ENCODE measurements at places on chromosomes 3 and 15.
A peak's percentile ranks its signal among the peaks of the same experiment; 100 is the strongest.

DNA sequence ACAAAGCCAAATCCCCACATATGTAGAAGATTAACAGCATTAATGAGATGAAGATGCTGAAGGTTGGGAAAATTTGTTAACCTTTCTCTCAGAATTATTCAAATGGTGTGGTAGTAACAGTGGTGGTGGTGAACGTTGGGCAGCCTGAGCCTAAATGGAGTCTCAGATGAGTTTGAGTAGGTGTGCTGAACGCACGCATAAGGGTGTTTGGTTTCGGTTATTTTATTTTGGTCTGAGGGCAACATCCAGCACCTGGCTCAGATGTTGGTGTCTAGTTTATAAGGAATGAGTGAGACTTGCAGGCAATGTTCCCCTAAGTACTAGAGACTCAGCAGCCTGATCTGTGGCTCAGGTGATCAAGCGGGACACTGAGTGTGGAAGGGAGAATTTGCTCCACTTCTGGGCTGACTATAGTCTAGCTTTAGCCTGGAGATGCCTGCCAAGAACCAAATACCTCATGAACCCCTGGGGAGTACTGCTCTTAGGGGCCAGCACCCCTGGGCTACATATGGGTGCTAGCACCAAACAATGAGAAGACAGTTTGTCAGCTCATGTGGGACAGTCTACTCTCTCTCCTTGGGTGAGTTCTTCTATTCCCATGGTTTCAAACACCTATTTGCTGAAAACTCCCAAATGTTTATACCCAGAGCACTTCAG lies 39.5 kb upstream of the ATP2C1 start:
- DNase-seq = no peak

DNA sequence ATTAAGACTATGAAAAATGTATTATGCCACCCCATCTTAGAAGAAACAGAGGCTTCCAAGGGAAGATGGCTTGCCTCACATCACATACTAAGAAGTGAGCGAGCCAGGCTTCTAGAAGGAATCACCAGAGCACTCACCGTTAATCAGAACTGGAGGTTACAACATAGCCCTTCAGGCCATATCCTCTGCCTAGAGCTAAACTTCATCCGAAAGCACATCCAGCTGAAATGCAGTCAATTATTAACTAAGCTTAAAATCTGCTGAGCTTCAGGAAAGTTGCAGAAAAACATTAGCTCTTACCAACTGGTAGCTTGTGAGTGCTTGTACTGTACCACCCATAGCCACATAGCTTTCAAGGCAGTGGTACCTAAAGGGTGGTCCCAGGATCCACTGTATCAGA lies 483.2 kb downstream of the TBL1XR1 start:
- no peak for DNase-seq

DNA sequence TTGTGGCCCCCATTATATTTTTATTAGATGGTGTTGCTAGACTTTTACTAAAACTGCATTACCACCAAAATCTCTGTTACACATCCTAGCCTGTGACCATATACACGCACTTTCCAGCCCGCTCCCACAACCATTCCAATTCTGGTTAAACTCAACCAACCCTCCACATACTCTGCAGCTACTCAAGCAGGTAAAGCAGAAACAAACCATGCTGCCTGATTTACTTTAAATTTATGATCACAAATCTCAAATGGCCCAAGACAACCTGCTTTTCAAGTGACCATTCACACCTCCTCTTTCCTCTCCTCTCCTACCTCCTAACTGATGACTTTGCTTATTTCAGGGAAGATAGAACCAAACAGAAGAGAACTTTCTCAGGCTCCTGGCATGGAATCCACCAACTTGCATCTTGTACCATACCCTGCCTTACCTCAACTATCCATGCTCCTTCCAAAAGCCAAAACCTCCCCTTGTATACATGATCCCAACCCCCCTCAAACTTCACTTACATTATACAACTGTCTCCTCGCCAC lies 18.5 kb downstream of the ULK4 start:
- DNase-seq = no peak

DNA sequence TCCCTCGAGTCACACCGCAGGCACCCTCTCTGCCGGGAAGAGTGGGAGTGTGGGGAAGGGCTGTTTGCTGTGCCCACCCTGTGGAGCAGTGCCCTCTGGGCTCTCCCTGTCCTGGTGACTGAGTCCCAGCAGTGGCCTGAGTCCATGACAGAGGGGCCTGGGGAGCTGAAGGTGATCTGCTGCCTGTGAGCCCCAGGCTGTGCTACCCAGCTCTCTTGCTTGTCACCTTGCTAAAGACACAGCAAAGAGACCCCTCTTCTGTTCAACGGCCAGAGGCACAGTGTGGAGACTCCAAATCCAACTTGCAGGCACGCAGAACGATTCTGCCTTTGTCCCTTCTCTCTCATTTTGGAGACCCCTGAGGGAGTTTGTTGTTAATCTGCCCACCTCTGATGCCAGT lies 232.6 kb downstream of the OPA1 start:
- peak; percentile 35 for DNase-seq

- DNase-seq = no peak
Measured at GRCh38 chr3:172159376-172159775, 120.0 kb downstream of the FNDC3B start.

DNA sequence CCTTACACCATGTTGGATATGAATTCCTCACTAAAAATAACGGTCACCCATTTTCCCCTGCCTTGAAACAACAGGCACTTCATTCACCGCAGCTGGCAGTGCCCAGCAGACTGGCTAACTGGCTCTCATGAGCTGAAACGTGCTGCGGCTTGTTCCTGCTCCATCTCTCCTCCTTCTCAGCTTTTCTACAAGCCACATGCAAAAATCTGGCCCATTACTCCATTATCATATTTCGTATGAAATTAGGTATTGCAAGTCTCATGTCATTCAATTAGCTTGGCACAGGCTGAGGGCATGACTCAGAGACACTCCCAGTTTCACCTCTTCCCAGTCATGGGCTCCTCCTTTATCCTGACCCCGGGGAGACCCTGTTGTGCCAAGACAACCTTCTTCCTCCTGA lies 60.0 kb downstream of the MAGEF1 start:
- no peak for DNase-seq

- DNase-seq = no peak
Measured at GRCh38 chr15:22903961-22904534, 65.6 kb downstream of the NIPA2 start.

Data from ecto neural progenitor cell (in vitro differentiated cells).